ENCODE measurements at places on chromosomes 6 and 20.
A peak's percentile ranks its signal among the peaks of the same experiment; 100 is the strongest.

- DNase-seq = no peak
These were observed 165.4 kb downstream of the GMPR start for GRCh38 chr6:16403831-16404230.

- DNase-seq = no peak
These were observed 157.6 kb downstream of the NFATC2 start for GRCh38 chr20:51384875-51385274.

DNA sequence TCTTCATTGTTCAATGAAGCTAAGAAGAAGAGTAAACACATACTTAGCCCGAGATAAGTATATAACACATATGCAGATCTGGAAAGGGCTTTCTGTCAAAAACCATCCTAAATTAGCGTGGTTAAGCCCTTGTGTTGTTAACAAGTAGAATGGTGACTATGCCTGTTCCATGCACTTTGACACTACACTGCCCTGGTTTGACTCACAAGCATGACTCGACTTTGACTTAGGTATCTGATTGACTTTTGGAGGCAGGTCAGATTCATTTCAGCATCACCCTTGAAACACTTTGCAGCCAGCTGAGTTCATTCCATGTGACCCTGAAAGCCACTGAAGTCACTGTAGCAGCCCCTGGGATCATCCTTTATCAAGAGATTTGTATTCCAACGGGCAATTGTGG is 239.8 kb downstream of the TBX18 start:
- DNase-seq = peak; percentile 22

DNA sequence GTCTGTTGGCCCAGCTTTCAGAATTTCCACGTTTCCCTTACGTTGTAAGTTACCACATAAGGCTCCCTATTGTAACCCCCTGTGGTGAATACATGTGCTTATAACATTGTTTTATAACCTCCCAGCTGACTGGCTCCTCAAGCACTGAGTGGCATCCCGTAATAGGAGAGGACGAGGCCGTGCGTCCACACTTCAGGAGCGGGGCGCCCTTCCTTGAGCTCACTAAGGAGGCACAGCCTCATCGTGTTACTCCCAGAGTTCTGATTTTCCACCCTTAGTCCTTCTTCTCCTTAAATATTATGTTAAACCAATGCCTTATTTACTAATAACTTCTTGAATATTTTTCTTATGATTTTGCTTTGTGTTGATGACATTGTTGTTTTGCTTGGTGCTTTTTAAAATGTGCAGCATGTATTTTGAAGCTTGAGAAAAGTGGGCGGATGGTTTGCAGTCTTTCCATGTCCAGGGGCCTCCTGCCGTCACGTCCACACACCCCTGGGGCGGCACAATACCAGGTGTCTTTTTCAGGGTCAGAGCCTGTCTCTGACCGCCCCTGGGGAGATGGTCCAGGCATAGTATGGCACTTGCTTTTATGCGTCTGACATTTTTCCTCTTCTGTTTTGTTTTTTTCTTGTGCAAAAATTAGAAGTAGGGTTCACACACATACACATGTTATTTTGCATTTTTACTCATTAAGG is 181.8 kb downstream of the DLL1 start:
- DNase-seq = no peak

- no peak for DNase-seq
These were observed 36.9 kb downstream of the UNC5CL start for GRCh38 chr6:41002168-41002567.

DNA sequence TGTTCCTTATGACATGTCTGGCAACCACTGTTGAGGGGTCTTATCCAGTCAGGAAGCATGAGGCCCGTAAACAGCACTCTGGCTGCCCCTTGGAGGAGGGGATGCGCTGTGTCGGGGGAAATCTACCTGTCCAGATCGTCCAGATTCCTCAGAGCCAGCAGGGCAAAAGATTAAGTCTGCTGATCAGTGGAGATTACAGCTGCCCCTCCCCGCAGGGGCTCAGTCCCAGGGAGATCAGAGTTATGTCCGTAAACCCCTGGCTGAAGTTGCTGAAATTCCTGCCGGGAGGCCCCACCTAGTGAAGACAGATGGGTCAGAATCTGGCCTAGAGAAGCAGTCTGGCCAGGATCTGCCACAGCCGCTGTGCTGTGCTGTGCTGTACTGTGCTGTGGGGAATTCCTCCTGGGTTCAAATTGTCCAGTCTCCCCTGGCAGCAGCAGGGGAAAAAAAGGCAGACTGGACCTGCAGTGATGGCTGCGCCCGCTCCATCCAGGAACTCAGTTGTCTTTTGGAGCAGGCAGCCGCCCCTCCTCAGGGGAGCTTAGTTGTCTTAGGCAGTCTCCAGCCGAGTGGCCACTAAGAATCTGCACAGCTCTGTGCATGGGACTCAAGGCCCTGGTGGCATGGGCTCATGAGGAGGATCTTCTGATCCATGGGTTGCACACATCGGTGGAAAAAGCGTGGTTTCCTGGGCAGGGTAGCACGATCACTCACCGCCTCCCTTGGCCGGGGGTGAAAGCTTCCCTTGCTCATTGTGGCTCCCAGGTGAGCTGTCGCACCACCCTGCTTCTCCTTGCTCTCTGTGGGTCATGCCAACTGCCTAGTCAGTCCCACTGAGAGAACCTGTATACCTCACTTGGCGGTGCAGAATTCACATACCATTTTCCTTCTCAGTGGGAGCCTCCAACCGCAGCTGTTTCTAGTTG is 1368.8 kb upstream of the ADGRB3 start:
- DNase-seq = no peak

- no peak for DNase-seq
These were observed 86.9 kb downstream of the RFX6 start for GRCh38 chr6:116963972-116964371.

DNA sequence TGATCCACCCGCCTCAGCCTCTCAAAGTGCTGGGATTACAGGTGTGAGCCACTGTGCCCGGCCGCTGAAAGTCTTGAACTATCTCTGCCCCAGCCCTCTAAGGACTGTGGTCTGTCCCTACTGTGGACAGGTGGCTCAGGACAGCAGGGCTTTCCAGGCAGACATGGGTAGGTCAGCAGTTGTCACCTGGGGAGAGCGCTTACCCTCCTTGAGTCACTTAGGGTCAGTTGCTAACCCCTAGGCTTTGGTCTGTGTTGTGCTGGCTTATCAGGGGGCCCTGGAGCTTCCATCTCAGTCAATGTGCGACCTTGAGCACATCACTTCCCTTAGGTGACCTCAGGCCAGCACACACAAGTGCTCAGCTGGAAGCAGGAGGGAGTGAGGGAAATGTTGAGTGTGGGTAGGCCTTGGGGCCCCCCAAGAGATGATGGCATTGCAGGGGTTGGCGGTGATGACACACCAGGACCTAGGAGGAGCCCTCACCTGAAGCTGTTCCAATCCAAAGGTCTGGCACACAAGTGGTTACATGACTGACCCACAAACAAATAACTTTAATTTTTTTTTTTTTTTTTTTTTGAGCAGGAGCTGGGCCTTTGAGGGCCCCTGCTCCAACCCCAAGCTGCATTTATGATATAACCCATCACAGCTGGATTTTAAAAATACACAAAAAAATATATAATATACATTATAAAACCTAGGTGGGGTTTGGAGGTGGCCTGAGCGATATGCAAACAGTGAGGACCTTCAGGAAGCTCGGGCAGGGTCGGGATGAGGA is 5.1 kb downstream of the RPL10A start:
- no peak for DNase-seq

DNA sequence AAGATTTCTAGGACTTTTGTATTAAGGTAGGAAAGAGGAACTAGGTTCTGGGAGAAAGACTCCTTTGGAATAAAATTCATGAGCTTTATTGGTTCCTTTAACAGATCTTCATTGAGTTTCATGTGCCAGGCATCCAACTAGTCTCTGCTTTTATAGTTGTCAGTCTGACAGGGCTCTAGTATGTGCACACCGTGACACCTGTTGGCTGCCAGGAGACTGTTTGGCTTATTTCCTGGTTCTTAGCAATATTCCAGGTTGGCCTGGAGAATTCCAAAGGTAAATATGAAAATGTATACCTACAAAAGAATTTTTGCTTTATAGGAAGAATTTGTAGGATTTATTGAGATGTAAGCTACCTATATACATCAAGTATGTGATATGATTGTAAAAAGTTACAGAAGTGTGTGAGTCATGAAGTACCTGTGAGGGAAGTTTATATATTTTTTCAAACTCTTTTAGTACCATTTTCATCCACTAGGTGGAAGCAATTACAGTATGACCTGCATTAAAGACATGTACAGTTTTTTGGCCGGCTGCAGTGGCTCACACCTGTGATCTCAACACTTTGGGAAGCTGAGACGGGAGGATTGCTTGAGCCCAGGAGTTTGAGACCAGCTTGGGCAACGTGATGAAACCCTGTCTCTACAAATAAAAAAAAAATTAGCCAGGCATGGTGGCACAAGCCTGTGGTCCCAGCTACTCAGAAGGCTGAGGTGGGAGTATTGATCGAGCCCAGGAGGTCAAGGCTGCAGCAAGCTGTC is 35.2 kb downstream of the NDUFAF5 start:
- peak; percentile 56 for DNase-seq

- no peak for DNase-seq
These were observed 2.6 kb upstream of the IYD start for GRCh38 chr6:150366118-150366778.

DNA sequence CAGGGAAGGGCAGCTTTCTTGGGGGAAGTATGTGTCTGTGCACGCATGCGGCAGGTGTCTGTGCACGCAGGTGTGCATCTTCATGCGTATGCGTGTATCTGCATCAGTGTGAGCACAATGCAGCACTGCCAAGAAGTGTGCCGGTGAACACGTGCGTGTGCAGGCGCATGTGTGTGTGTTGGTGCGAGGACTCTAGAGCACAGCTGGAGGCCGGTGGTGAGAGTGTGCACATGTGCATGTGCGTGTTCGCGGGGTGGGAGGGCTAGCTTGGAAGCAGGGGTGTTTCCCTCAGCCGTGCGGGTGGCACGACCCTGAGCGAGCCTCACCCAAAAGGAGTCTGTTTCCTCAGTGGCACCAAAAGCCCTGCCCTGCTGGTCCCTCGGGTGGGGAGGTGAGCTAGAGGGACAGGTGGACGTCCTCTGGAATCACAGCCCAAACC is 7.5 kb downstream of the SLC17A9 start:
- no peak for DNase-seq

GRCh38 chr20:51399006-51399890 is 143.3 kb downstream of the NFATC2 start:
- DNase-seq = peak; percentile 59

DNA sequence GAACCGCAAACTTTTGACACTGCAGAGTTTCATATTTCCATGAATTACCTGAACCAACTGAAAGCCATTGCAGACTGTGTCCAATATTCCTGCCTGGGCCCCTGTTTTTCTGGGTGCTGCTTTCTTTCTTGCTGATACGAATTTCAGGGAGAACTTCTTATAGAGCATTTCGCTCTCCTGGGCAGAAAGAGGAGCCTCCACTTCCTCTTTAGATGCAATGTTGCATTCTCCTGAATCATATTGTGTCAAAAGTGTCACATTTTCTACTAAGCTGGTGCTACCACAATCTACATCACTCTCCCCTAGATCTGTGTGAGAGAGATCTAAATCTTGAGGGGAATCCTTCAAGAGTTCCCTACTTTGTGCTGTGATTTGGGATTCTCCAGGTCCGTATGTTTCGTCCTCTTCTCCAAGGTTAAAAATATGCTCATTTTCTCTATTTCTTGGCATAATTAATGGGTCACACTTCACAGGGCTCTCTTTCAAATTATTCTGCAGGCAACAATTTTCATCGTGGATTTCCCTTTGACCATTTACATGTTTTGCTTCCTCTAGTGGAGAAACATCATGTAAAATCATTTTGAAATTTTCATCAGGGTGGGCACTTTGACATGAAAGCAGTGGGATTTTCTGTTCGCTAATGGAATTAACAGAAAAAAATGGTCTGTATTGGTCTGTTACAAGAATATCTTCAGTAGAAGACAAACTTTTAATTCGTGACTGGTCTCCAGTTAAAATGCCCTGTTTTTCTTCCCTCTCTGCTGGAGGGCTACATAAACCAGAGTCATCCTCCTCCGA is 102.3 kb downstream of the DST start:
- DNase-seq = no peak

DNA sequence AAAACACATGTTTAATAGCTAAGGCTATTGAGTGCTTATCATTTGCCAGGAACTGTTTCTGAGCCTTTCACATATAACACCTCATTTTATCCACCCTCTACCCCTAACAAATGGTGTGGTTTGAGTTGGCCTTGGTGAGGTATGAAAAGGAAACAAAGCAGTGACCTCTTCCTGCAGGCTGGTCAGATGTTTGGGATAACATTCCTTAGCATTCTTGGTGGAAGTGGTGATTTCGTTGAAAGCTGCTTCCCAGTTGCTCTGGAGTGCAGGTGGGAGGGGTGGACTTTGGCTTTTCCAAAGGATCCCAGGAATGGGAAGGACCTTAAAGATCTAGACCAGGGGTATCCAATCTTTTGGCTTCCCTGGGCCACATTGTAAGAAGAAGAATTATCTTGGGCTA is 41.3 kb downstream of the CARMIL1 start:
- DNase-seq = no peak

DNA sequence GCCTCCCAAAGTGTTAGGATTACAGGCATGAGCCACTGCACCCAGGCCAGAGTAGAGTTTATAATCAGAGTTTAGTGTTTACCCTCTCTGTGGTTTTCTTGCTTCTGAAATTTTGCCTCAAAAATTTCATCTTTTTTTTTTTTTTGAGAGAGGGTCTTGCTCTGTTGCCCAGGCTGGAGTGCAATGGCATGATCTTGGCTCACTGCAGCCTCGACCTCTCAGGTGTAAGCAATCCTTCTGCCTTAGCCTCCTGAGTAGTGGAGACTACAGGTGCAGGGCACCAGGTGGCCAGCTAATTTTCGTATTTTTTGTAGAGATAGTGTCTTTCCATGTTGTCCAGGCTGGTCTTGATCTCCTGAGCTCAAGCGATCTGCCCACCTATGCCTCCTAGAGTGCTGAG is 28.7 kb downstream of the TPX2 start:
- DNase-seq = no peak

DNA sequence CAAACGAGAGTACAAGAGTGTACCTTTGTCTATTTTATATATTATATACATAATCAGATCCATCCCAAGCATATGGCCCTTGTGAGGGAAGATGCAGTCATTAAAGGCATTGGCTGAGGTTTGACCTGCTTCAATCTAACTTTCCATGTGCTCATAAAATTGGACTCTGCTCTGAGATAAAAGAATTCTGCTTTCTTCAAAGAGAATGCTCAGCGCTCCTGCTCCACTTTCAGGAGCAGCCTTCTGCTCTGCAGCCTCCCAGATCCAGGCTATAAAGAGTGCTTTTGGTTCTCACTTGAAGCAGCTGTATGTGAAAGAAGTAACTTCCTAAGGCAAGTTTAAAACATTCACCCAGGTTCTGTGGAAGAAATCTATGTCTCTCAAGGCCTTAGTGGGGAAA is 45.3 kb downstream of the CD83 start:
- DNase-seq = no peak

Data from RPMI7951 (cell line).